Activated T-cell treated with anti-CD3 and anti-CD28 coated beads for 48 hours (primary cell): ENCODE measurements at places on chromosomes 6 and 20.

- DNase-seq = no peak
Measured at GRCh38 chr20:31841928-31842327, 3.5 kb downstream of the FOXS1 start.

DNA sequence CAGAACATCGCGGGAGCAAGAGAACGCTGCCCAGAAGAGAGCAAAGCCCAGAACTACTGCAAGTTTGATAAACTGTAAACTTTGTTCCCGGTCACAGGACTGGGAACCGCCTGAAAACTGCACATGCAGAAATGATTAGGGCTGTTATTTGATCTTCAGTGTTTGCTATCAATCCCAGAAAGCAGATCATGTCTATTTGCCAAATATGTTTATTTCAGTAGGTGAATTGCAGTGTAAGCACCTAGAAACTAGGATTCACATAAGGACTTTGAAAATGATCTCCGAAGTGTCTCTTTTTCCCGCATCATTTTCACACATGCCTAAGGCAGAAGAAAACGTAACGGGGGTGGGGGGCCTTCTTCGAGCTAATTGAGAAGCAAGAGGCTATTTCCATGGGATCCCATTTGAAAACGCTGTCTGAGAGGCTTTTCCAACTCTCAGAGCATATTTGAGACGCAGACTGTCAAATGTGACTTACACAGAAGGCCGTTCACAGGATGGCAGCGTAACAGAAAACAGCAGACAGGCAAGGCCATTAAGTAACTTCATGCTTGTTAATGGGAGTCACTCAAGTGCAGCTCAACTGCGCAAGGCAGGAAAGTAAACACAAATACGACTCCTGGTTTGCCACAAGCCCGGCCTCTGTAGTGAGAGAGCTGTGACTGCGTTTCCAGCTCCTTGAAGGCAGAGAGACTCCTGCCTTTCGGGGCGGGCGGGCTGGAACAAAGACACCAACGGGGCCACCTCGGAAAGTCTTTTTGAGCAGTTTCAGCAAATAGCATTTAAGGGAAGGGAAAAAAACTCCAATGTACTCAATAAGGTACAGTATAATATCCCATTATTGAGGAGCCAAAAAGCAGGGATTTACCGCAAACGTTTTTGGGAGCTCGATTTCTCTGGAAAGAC, 144.7 kb upstream of the ZNF217 start:
- DNase-seq = no peak

GRCh38 chr6:1759870-1760269, 150.2 kb downstream of the FOXC1 start:
- no peak for DNase-seq

GRCh38 chr6:85824329-85824728, 181.6 kb upstream of the SYNCRIP start:
- DNase-seq = no peak

- DNase-seq = no peak
Measured at GRCh38 chr20:33105316-33105924, 26.0 kb downstream of the BPIFB4 start.

GRCh38 chr6:73691512-73691911, 4.5 kb upstream of the CD109 start:
- DNase-seq = no peak

- no peak for DNase-seq
Measured at GRCh38 chr6:44166591-44167184, 8.1 kb downstream of the CAPN11 start.

- peak; percentile 2 for DNase-seq
Measured at GRCh38 chr6:63635215-63635587, 401 bp upstream of the PHF3 start.

- no peak for DNase-seq
Measured at GRCh38 chr6:95614094-95614493, 36.8 kb downstream of the MANEA start.

- no peak for DNase-seq
Measured at GRCh38 chr20:11917663-11918062, at the start of gene BTBD3. Gene BTBD3 (plus strand): TSS chr20:11917893. CDS start chr20:11918276, 383 bp downstream.

GRCh38 chr6:53031281-53031680, 33.9 kb upstream of the FBXO9 start:
- no peak for DNase-seq

DNA sequence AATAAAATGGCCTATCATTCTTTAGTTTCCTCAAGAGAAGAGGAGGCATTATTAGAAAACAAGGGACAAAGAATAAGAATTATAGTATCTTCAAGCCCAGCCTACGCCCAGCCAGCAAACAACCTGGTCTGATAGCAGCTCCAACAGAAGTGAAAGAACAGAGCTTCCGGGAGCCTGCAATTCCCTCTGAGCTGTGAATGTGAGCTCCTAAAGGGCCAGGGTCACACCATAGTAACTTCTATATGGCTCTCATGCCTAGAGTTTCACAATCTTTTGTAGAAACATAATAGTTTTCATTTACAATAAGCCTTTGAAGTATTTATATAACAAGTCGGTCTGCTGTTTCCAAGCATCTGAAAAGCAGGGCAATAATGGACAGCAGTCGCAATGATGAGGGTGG, 116.5 kb downstream of the SMLR1 start:
- no peak for DNase-seq

DNA sequence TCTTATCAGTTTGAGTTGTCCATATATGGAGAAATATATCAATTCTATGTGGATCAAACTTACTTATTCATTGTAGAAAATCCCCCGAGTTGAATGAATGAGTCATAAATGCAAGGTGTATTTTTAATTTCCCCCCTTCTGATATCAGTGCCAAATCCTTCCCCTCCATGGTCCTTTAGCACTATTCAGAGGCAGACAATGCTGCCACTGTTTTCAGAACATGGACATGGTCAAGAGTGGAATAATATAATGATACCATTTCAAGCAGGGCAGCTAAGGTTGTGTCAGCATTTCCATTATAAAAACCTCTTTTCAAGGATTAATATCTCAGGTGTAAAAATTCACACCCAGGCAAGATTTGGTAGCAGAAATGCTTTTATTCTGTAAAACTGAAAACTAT, 244.0 kb downstream of the FOXC1 start:
- no peak for DNase-seq

- no peak for DNase-seq
Measured at GRCh38 chr6:107632381-107633136, 142.6 kb downstream of the SOBP start.

DNA sequence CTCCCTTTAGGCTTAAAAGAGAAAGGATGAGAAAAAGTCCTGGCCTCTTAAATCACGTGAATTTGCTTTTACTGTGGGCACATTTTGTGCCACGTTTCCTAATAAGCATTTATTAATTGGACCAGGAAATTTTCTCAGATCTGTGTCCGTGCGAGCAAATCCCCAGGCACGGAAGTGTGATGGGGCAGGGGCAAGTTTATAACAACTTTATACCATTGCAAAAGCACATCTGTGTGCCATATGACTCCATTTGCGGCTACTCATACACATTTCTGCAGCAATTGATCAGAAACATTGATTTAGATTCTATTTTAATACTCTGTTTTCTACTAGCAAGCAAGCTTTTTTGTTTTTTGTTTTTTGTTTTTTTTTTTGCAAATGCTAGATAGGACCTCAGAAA, 373.2 kb downstream of the TAF4 start:
- DNase-seq = no peak

DNA sequence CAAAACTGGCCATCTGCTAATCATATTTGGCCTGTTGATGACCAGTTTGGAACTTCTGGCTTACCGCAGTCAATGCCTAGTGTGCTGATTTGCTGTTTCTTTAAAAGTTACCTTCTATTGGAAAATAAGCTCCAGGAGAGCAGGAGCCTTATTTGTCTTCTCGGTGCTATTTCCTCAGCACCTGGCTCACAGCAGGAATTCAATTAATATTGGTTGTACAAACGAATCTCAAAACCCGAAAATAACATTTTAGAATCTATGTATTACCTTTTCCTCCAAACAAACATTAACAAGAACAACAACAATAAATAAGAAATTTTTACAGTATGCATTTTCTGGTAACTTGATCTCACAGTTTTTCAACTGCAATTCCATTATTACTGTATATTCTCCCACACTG, 1080.7 kb upstream of the MAP3K7 start:
- no peak for DNase-seq
